ENCODE measurements at places on chromosomes 7 and 10. TPM values are rescaled to one million over a fixed set of nuclear protein-coding genes. Genes with fewer than 3 reads are reported as not detected.

The FAM25G gene
- total RNA-seq: not detected

DNA sequence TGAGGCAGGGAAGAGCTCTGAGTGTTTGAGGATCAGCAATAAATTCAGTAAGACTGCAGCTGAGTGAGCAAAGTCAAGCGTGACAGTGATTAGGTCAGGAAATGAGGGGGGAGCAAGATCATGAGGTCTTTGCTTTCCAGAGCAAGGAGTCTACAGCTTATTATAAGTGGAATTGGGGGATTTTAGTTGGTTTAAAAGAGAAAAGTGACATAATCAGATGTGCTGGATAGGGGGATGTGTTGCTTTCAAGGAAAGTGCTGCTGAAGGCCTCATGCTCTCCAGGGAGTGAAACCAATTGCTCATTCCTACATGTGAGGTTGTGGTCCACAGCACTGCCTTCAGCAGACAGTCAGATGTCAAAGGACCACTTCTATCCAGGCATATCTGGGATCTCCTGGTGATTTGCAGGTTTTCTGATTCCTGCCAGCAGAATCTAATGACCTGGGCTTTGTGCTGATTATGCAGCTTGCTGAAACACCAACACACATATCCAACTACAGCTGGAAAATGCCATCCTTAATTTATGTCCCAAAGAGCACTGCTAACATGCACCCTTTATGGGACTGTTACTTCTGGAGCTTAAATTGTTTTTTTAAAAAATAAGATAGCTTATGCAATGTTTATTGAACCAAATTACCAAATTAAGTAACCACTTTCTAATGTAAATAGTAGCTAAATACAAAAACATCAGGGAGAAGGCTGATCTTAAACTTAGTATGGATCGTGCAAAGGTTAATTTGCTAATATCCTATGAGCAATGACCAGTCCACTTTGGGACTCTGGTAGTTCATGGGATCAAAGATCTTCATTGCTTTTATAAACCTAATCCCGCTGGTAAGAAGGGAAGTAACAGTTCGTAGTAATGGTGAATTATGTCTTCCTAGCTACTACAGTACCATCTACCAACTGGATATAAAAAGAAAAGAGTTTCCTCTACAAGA lies 607.6 kb downstream of the KCNMA1 start:
- no peak for DNase-seq

GRCh38 chr10:34151481-34151880 lies 663.6 kb downstream of the PARD3 start:
- no peak for DNase-seq

GRCh38 chr10:92830478-92831389 lies 17.6 kb upstream of the EXOC6 start:
- no peak for DNase-seq
